Panc1 (cell line): ENCODE measurements at places on chromosomes 2 and 18. TPM values are rescaled to one million over a fixed set of nuclear protein-coding genes. Genes with fewer than 3 reads are reported as not detected.

- no peak for DNase-seq
- H3K27ac ChIP-seq: no peak overlapping the region
- no peaks in the 10 kb centered on the region for H3K27me3 ChIP-seq
- no peaks in the 10 kb centered on the region for H3K36me3 ChIP-seq
- H3K4me3 ChIP-seq: no peak overlapping the region
Measured at GRCh38 chr2:134155134-134155533, 98.7 kb upstream of the MGAT5 start.

DNA sequence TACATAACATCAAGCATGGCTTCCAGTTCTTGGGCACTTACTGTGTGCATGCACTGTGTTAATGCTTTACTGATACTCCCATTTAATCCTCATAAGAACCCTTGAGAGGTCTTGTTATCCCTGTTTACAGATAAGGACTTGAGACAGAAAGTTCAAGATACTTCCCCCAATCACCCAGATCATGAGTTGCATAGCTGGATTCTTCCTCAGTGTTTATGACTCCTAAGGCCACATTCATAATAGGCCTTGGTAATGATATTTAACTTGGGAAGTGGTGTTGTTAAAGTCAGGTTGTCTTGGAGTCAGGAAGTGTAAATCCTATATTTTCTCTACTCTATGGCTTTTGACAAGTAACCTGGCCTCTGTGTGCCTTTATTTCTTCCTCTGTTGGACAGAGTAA is 22.7 kb downstream of the NOSTRIN start:
- DNase-seq: no peak
- no peak overlapping the region for H3K27ac ChIP-seq
- H3K27me3 ChIP-seq: peaks cover 2% of the 10 kb centered on the region; the same call in 1 of the 2 replicates
- H3K4me1 ChIP-seq: no peaks in the 10 kb centered on the region
- H3K4me3 ChIP-seq: no peak overlapping the region

DNA sequence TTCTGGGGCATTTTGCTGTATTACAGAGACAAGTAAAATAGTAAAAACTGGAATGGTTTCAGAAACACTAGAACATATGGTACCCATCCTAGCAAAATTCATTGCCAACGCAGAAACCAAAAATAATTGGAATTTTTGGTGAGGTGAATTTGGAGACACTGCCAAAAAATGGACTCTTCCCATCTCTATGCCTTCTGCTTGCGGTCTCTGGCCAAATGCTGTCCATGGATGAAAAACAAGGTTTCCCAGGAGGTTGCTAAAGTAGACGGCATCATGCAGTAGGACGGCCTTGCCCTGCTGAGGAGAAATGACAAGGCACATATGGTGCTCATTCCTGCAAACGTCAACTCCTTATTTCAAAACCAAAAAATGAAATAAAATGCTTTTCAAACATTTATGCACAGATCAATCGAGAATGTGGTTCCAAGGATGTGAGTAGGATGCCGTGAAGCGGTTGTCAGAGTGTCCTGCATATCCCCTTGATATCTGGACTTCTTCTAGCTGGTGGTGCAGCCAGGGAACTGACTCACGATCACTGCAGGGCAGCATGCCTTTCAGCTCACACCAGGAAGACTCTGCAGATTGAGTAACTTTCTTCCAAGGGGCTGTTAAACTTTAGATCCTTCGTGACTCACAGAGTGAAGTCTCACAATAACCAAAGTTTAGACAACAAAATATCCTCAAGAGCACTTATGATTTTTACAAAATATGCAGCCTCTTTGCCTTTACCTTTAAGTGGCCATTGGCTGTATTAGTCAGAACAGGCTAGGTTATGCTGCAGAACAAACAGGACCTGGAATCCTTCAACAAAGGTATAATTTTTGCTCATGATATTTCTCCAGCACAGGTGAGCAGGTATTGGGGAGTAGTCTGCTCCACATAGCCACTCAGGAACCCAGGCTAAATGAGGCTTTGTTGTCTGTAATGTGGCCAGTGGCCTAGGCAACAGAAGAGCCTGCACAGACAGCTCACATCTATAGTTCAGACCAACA is 149.4 kb upstream of the NDUFV2 start:
- DNase-seq: no peak
- no peak overlapping the region for H3K4me3 ChIP-seq
- no peaks in the 10 kb centered on the region for H3K27me3 ChIP-seq
- H3K27ac ChIP-seq: no peak overlapping the region

DCDC2C gene
- total RNA-seq: not detected

SPHKAP gene
- total RNA-seq: not detected

NPPC gene
- 1.1 TPM for total RNA-seq

DNA sequence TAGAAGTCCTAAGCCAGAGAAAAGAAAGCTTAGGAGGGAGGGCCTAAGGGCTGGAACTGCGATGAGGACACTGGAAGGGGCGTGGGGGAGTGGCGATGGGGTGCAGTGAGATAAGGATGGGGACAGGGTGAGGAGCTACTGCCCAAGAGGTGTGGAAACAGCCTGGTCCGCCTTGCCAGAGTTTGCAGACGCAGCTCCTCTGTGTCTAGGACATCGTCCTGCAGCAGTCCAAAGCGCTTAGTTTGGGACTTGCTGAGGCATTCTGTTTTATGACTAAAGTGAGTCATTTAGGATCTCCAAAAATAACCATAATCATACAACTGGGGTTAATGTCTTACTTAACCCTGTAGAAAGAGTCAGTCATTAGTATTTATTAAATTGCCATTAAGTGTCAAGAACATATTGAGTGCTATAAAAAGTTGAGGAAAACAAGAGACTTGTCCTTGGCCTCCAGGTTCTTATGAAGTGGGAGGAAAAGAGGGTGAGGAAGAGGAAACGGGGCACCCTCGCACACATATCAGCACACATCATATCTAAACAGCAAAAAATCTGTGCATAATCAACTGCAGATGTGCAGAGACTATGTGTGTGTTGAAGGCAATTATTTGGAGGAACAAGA is 74.8 kb downstream of the CDK15 start:
- no peaks in the 10 kb centered on the region for H3K36me3 ChIP-seq
- DNase-seq: no peak
- no peaks in the 10 kb centered on the region for H3K27me3 ChIP-seq
- no peak overlapping the region; the same call in 1 of the 2 replicates for H3K27ac ChIP-seq
- no peak overlapping the region for H3K4me3 ChIP-seq
- peaks cover 17% of the 10 kb centered on the region; the same call in 1 of the 2 replicates for H3K4me1 ChIP-seq

DNA sequence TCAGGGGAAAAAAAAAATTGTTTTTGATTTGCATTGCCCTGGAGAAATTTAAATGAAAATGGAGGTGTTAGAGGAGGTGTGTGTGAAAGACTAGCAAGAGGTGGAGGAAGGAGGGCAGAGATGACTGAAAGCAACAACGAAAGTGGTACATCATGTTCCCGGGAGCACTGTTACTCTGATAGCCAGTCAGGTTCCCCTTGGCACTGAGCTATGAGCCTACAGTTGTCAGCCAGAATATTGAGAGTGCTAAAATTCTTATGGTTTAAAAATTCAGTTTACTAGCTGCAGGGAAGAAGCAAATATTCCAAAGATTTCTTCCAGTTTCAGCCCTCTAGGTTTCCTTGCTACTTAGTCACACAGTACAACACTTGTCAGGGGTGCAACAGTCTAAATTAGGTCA is 366.7 kb upstream of the DLGAP1 start:
- H3K27me3 ChIP-seq: no peaks in the 10 kb centered on the region
- H3K4me3 ChIP-seq: no peak overlapping the region
- no peak overlapping the region for H3K27ac ChIP-seq

DNA sequence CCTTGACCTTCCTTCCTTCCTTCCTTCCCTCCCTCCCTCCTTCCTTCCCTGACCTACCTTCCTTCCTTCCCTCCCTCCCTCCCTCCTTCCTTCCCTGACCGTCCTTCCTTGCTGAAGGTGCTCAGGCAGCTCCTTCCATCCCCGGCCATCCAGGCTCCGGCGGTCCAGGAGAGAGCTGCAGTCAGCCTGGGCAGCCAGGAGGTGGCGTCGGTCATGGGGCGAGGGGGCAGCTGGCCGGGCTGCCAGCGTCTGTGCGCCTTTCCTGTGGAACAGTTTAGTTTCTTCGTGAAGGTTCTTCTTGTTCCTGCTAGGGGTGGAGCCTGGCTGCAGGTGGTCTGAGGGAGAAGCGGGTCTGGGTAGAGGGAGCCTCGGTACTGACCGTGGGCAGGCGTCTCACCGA is 15.7 kb downstream of the GPR35 start:
- DNase-seq: no peak
- H3K4me1 ChIP-seq: no peaks in the 10 kb centered on the region
- H3K36me3 ChIP-seq: no peaks in the 10 kb centered on the region
- no peak overlapping the region for H3K4me3 ChIP-seq

HOXD10 gene
- total RNA-seq: not detected

DNA sequence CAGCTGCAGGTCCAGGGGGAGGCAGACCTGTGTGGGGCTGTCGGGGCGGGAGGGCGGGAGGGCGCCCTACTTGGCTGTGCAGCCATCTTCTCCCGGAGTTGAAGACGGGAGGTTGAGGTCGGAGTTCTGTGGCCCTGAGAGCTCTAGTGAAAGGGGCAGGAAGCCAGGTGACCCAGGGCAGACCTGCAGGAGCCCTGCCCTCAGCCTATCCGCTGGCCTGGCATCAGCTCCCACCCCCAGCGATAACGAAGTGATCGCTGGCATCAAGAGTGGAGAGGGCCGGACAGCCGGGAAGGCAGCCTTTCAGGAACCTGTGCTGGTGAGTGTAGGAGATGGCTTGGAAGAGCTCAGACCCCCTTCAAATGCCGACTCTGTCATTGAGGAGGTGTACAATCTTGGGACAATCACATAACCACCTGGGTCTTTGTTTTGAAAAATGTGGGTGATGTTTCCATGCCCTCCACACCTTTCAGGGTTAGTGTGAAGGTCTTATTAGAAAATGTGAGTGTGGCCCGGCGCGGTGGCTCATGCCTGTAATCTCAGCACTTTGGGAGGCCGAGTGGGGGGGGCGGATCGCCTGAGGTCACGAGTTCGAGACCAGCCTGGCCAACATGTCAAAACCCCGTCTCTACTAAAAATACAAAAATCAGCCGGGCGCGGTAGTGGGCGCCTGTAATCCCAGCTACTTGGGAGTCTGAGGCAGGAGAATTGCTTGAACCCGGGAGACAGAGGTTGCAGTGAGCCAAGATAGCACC is 1.3 kb downstream of the ARHGEF4 start:
- peaks cover 4% of the 10 kb centered on the region; the same call in 1 of the 2 replicates for H3K27me3 ChIP-seq
- no peak for DNase-seq
- H3K27ac ChIP-seq: no peak overlapping the region
- no peak overlapping the region for H3K4me3 ChIP-seq

DNA sequence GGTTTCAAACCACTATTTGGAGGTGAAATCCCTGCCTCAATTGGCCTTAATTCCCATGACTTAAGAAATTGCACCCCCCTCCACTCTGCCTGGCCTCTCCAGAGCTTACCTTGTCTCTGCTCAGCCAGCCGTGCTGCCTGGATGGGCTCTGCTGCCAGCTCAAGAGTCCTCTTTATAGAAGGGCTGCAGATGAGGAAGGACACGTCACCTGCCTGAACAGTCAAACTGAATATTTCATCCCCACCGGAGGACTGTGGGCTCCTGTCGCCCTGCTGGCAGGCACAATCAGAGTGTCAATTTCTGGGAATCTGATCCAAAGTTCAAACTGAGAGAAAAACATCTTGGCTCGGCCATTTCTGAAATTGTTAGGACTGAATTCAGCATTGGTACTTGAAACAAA is at the start of gene OTOS:
OTOS (minus strand) TSS at position 148 of the 400 bp plus-strand sequence. CDS start 332 bp downstream, outside the sequence.
- no peak within 1 kb of the TSS for H3K4me3 ChIP-seq
- H3K4me1 ChIP-seq: no peaks in the 10 kb centered on the region
- no peak for DNase-seq
- H3K27me3 ChIP-seq: no peaks in the 10 kb centered on the region
- H3K36me3 ChIP-seq: peaks cover 3% of the 10 kb centered on the region; the same call in 1 of the 2 replicates
- H3K27ac ChIP-seq: no peak within 1 kb of the TSS

DNA sequence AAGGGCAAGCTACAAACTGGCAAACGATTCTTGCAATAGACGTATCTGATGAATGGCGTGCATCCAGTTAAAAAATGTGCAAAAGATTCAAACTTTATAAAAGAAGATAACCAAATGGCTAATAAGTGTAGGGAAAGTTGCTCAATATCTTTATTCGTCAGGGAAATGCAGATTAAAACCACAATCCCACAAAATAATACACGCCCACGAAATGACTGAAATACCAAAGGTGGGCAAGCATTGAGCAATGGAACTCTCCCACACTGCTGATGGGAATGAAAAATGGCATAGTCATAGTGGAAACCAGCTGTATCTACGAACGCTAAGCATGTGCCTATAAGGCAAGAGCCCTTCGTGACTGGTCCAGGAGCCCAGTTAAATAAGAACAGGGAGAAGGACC is 168.6 kb upstream of the SIX2 start:
- H3K36me3 ChIP-seq: no peaks in the 10 kb centered on the region
- no peak overlapping the region for H3K4me3 ChIP-seq
- no peak for DNase-seq

DNA sequence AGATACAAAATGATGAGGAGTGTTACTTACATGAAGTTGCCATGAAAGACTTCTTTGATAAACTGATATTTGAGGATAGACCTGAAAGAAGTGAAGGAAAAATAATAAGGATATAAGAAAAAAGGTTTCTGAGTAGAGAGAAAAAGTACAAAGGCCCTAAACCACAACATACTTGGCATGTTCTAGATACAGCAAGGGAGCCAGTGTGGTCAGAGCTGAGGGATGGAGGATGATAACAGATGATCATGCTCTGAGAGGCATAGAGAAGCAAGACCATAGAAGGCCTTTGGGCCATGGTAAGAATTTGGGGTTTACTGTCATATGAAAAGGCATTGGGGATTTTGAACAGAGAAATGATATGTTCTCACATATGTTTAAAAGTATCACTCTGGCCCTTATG is 424.1 kb upstream of the CHST9 start:
- no peaks in the 10 kb centered on the region for H3K36me3 ChIP-seq
- H3K27ac ChIP-seq: no peak overlapping the region
- no peaks in the 10 kb centered on the region; the same call in 1 of the 2 replicates for H3K4me1 ChIP-seq

DNA sequence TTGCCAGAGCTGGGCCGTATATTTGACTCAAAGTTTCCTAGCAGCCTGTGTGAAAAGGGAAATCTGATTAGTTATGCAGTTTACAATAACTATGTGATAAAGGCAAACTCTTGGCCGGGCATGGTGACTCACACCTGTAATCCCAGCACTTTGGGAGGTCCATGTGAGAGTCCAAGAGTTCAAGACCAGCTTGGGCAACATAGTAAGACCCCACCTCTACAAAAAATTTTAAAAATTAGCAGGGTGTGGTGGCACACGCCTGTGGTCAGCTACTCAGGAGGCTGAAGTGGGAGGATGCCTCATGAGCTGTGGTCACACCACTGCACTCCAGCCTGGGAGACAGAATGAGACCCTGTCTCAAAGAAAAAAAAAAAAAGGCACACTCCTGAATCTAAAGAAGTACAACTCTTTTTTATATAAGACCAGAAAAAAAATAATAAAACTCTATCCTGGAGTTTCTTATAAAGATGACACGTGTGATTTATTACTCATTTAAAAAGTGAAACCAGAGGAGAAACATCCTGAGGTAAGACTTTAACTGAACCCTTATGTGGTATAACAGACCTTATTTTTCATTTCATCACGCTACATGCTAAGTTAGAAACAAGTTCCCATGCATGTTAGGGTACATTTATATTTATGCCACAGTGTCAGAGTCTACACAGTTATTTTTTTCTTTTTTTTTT is 32.6 kb upstream of the KCMF1 start:
- 0 out of 2 replicates have a peak, but pooled peaks cover 6% of the 10 kb centered on the region for H3K4me1 ChIP-seq
- H3K27me3 ChIP-seq: no peaks in the 10 kb centered on the region
- no peaks in the 10 kb centered on the region for H3K36me3 ChIP-seq
- H3K27ac ChIP-seq: peak overlapping the region; percentile 19; the same call in 1 of the 2 replicates
- no peak for DNase-seq
- H3K4me3 ChIP-seq: no peak overlapping the region

- DNase-seq: no peak
- H3K4me1 ChIP-seq: no peaks in the 10 kb centered on the region
- no peak overlapping the region for H3K4me3 ChIP-seq
Measured at GRCh38 chr2:154425994-154426393, 272.5 kb upstream of the KCNJ3 start.
